ENCODE measurements at places on chromosomes 12 and 14. TPM values are rescaled to one million over a fixed set of nuclear protein-coding genes. Genes with fewer than 3 reads are reported as not detected.

- no peak for DNase-seq
Observed at GRCh38 chr12:108033090-108033489, 96.0 kb upstream of the WSCD2 start.

DNA sequence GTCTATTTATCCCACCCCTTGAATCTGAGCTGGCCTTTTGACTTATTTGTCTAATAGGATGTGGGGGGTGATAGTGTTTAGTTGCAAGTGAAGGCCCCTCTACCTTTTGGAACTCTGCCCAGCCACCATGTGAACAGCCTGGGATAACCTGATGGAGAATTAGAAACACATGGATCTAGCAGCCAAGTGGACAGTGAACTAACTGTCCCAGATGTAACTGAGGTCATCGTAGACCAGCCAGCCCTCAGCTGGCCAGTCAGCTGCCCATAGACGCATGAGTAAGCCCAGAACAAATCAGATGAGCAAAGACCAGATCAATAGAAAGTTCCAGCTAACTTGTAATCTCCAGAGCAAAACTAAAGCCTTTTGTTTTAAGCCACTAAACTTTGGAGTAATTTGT lies 19.0 kb downstream of the KLRB1 start:
- no peak for DNase-seq

- DNase-seq = no peak
Observed at GRCh38 chr14:30252783-30253674, 305.9 kb upstream of the G2E3 start.

- no peak for DNase-seq
Observed at GRCh38 chr12:66456612-66457011, 154.3 kb downstream of the HELB start.

DNA sequence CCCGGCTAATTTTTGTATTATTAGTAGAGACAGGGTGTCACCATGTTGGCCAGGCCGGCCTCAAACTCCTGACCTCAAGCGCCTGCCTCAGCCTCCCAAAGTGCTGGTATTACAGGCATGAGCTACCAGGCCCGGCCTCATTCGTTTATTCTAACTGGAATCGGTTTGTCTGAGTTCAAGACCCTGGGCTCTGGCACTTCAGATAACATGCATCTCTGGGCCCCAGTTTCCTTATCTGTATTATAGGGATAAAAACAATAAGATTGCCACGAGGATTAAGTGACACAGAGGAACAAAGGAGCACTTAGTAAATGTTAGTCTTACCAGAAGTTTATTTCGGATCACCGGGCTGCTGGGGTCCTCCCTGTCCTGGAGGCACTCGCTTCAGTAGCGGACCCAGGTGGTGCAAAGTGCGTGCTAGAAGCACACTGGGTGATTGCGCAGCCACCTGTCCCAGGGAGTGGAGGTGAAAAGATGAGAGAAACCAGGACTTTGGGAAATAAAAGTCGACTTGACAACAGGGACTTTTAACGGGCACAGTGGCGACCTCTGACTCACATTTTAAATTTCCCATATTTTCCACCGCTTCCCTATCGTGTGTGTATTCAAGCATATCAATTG lies 37.5 kb downstream of the ACACB start:
- no peak for DNase-seq

DNA sequence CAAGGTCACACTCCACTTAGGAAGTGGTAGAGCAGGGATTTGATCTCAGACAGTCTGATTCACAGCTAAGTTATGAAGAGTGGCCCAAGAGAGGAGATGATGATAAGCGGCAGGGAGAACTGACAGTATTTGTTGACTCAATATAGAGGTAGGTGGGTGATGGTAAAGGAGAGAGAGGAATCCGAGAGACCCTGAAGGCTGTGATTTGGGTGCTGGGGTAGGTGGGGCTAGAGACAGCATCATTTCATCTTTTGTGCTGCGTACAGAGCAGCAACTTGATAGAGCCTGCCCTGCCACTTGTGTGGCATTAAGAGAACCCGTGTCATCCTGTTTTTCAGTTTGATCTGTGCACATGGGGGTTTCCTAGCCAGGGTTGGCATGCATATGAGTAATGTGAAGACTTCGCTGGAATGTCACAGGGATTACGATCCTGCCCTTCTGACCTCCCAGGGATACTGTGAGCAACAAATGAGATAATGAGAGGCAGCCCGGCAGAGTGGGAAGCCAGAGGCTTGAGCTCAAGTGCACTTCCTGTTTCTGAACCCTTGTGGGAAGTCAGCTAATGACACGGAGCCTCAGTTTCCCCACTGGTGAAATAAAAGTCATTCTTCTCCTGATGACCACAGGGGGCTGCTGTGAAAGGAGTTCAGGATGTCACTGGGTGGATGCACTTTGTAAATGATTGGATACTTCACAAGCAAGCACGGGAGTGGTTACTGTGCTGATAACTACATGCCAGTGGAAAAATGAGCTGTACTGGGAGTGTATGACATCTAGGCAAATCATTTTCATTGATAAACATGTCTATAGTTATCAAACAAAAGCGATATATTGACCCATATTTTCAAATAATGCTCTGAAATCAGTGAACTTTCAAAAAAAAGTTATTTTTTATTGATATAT lies 59.5 kb upstream of the IGF1 start:
- no peak for DNase-seq

GRCh38 chr14:90295870-90296516 lies 35.7 kb downstream of the NRDE2 start:
- DNase-seq = no peak

- no peak for DNase-seq
Observed at GRCh38 chr12:7093892-7094291, 1.6 kb upstream of the C1R start.

- DNase-seq = peak; percentile 57
Observed at GRCh38 chr12:54294152-54294952, 6.5 kb downstream of the NFE2 start.

- DNase-seq = no peak
Observed at GRCh38 chr12:54840244-54840865, 14.0 kb upstream of the MUCL1 start.

GRCh38 chr12:94165138-94165537 lies 16.8 kb downstream of the PLXNC1 start:
- DNase-seq = no peak

- no peak for DNase-seq
Observed at GRCh38 chr12:3962631-3963483, 89.7 kb upstream of the PARP11 start.

DNA sequence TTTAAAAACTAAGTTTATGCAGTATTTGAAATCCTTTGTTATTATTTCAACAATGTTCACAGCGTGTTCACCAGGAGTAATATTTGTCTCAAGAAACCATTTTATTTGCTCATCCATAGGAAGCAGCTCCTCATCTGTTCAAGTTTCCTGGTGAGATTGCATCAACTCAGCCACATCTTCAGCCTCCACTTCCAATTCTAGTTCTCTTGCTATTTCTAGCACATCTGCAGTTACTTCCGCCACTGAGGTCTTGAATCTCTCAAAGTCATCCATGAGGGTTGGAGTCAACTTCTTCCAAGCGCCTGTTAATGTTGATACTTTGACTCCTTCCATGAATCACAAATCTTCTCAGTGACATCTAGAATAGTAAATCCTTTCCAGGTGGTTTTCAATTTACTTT lies 18.0 kb downstream of the CLEC9A start:
- no peak for DNase-seq

DNA sequence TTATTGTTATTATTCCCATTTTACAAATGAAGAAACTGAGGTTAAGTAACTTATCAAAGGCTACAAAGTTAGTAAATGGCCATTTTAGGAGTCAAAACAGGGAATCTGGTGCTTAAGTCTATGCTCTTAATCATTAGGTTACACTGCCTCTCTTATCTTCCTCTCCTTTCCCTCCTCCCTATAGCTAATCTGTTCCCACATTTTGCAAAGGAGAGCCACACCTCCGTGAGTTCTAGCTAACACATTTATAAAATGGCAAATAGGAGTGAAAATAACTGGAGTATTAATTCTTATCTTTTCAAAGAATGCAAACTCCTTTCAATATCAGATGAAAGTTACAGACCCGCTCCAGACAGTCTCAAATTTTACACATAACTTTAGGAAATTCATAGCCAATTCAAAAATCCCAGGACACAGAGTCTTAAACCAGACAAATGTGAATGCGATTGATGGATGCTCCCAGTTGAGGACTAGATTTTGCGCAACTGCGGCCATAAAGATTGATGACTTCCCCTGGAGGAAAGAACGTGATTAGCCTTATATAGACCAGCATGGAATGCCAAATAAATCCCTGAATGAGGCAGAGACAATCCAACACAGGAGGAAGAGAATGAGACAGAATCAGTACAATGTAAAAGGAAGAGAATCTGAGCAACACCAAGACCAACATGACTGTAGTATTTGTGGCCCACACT lies 225.0 kb upstream of the ARID2 start:
- DNase-seq = no peak

- DNase-seq = peak; percentile 50
Observed at GRCh38 chr14:49768301-49769121, 558 bp downstream of the KLHDC2 start.

GRCh38 chr12:55996715-55997534 lies at the start of gene SUOX:
Gene SUOX, plus strand, starts transcription at chr12:55997276. Its CDS starts 4,946 bp downstream, at chr12:56002222.
- DNase-seq = peak; percentile 90

DNA sequence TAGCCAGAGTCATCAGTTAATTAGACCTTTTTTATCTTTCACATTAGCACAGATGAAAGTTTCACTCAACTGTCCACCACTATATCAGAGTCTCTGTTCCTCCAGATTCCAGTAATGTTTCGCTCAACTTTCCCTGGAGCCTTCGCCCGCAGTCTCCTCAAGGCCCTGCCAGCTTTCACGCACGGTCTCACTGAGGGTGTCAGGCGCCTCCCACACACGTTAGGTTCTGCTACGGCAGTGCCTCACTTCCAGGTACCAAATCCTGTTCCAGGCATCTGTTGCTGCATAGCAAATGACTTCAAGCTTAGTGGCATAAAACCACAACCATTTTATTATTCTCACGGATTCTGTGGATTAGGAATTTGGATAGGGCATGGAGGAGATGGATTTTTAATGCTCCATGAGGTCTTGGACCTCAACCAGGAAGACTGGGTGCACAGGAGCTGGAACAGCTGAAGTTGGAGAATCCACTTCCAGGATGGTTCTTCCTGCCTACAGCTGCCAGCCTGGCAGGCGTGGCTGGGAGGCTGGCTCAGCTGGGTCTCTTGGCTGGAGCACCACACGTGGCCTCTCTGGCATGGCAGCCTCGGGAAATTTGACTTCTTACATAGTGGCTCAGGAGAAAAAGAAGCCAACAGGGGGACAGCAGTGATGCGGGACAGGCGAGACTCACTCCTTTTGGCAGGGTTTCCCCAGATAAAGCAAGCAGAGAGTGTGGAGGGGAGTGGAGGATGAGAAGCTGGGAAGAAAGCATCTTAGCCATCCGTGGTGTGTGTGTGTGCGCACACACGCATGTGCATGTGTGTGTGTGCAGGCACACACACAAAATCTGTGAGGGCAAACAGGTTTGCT lies 21.3 kb upstream of the BCDIN3D start:
- DNase-seq = no peak

GRCh38 chr12:94187361-94187760 lies 39.0 kb downstream of the PLXNC1 start:
- no peak for DNase-seq

- no peak for DNase-seq
Observed at GRCh38 chr14:38197784-38198335, 9.8 kb upstream of the SSTR1 start.

- no peak for DNase-seq
Observed at GRCh38 chr14:75496755-75497154, 25.5 kb upstream of the BATF start.

GRCh38 chr12:94010307-94010706 lies 138.1 kb upstream of the PLXNC1 start:
- DNase-seq = no peak

DNA sequence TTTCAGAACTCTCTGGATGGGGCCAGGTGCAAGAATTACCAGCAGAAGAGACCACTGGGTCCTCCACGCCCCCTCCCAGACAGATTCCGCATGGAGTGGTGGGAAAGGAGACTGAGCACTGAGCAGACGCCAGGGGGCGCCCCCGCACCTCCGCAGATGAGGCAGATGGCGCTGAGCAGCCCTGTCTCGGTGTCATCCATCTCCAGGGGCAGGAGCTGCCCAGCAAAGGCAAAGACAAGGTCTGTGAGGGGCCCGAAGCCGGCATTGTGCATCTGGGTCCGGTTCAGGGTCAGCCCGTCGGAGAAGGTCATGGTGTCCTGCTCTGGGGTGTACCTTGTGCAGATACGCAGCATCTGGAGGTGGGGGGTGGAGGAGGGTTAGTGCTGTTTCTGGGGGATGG lies 6.3 kb upstream of the ITGB7 start:
- DNase-seq = peak; percentile 91

- DNase-seq = no peak
Observed at GRCh38 chr12:43222796-43223195, 329.2 kb downstream of the ADAMTS20 start.

DNA sequence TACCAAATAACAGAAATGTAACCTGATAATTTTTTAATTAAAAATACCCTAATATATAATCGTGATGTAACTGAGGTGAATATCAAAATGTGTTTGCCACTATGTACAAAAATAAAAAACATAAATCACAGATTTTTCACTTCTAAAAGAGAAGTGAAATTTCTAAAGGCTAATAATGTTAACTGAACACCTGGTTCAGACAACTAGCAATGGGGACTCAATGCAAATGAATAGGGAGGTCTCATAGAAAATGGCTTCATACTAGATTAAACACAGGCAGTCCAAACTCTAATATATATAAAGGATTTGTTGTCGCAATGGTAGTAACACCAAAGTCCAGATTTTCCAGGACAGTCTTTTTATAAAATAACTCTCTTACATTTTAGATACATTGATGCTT lies 365.4 kb upstream of the ATP2B1 start:
- DNase-seq = no peak

- peak; percentile 41 for DNase-seq
Observed at GRCh38 chr12:64390275-64390851, at the start of gene C12orf56. Gene C12orf56, minus strand, starts transcription at chr12:64390758. Its CDS starts 193 bp downstream, at chr12:64390565.

- no peak for DNase-seq
Observed at GRCh38 chr14:75969891-75970290, 11.9 kb downstream of the TGFB3 start.

DNA sequence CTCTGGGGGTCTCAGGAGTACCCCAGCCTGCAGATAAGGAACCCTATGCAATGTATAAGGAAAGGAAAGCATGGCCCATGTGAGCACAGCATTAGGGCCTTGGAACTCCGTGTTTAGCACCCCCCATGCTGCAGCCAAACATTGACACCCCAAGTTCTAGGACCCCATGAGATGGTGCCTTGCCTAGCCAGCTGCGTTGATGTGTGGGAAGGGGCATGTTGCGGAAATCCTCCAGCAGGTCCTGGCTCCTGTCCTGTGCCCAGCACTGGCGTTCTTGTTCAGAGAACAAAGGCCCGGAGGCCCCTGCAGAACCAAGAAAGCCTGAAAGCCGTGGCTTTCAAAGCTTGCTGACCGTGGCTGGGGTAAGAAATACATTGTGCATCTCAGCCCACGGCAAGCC lies 99.4 kb upstream of the DIO3 start:
- DNase-seq = no peak

GRCh38 chr14:69880044-69880487 lies 850 bp downstream of the SMOC1 start:
- peak; percentile 15 for DNase-seq

GRCh38 chr12:74334780-74335179 lies 202.9 kb upstream of the ATXN7L3B start:
- no peak for DNase-seq

VDR gene
- total RNA-seq = 2.3 TPM

ATG101 gene
- 30.6 TPM for total RNA-seq

KRT78 gene
- total RNA-seq = not detected

KRT83 gene
- not detected for total RNA-seq

TRPV4 gene
- 7.0 TPM for total RNA-seq

EXOC3L4 gene
- not detected for total RNA-seq

OAS2 gene
- total RNA-seq = 0.41 TPM

RNASE7 gene
- not detected for total RNA-seq

IFNG gene
- total RNA-seq = not detected

SOAT2 gene
- not detected for total RNA-seq

VRTN gene
- 4.3 TPM for total RNA-seq

PLEKHH1 gene
- total RNA-seq = 9.5 TPM

TBC1D30 gene
- 3.6 TPM for total RNA-seq

GARIN6 gene
- not detected for total RNA-seq

Data from endothelial cell (in vitro differentiated cells).